ENCODE measurements at places on chromosomes 5 and 9. TPM values are rescaled to one million over a fixed set of nuclear protein-coding genes. Genes with fewer than 3 reads are reported as not detected.

Gene BTNL8
- not detected for total RNA-seq

Gene PCDHGB5
- 24.7 TPM for total RNA-seq

Gene IFNK
- not detected for total RNA-seq

Gene SLC24A2
- 2.4 TPM for total RNA-seq

Gene DOLPP1
- 9.7 TPM for total RNA-seq

Gene GABRA6
- total RNA-seq = not detected

Gene BDP1
- total RNA-seq = 17.9 TPM

Gene STK32A
- 0.51 TPM for total RNA-seq

Gene SPOCK1
- 53.2 TPM for total RNA-seq

DNA sequence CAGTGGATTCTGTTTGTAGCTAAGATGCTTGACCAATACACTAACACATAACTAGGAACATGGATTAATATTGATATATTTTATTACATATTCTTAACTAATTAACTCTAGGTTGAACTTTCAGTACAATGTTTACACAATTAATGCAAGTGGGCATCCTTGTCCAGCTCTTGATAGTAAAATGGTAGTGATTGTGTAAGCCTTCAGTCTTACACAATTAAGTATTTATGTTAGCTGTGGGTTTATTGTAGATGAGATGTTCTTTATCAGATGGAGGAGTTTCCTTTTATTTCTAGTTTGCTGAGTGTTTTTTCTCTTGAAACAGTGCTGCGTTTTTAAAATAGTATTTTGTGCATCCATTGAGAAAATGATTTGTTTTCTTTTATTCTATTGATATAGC lies 1210.8 kb downstream of the CDH12 start:
- no peak for DNase-seq

DNA sequence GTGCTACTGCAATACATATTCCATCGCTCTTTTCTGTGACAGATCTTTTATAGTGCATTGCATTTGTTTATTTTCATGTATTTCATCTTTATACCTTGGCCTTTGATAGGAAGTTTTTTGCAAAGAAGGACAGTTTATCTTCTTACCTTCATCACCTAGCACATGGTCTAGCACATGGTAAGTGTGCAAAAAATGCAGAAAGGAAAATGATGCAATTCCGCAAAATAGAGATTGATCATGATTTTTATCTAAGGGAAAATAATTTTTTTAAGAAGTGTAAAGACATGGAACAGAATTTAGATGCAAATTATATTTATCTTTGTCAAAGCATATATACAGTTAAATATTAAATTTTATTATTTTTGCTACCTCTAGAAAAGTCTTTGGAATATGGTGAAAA lies 19.2 kb upstream of the NIM1K start:
- DNase-seq = no peak

GRCh38 chr5:179264783-179265513 lies 80.3 kb downstream of the ADAMTS2 start:
- DNase-seq = peak; percentile 24

GRCh38 chr5:106964132-106964531 lies 706.6 kb downstream of the EFNA5 start:
- DNase-seq = no peak

DNA sequence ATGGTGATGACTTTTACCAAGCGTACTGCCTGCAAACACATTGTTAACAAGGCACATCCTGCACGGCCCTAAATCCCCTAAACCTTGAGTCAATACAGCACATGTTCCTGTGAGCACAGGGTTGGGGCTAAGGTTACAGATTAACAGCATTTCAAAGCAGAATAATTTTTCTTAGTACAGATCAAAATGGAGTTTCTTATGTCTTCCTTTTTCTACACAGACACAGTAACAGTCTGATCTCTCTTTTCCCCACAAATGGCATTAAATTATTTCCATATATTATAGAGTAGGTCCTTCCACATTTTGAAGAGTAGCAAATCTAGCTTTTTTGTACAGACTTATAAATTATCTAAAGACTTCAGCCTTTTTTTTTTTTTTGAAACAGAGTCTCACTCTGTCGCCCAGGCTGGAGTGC lies 1.6 kb upstream of the TMEM141 start:
- DNase-seq = no peak

- DNase-seq = no peak
Measured at GRCh38 chr9:99743455-99743854, 78.2 kb upstream of the NR4A3 start.

DNA sequence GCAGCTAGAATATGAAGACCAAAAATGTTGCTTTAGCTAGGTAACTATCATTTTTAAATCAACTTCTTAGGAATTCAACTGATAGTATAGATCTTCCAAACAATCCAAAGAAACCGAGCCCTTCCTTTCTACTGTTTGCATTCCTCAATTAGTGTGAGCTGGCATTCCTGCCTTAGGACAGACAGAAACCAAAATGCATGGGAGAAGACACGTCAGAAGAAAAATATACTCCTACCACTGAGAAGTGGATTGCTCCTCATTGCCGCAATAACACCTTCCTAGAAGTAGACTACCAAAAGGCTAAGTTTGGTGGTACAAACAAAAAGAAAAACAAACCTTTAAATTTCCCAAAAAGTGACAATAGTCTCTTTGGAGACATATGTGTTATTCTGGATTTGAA lies 440.0 kb downstream of the SEMA5A start:
- no peak for DNase-seq

GRCh38 chr5:57858905-57859304 lies 376.3 kb upstream of the ACTBL2 start:
- DNase-seq = no peak

- no peak for DNase-seq
Measured at GRCh38 chr5:111697215-111697614, 59.8 kb downstream of the NREP start.

GRCh38 chr5:140432916-140433315 lies 31.3 kb downstream of the ANKHD1 start:
- no peak for DNase-seq

- DNase-seq = no peak
Measured at GRCh38 chr5:122468351-122469116, 156.5 kb downstream of the SNCAIP start.

DNA sequence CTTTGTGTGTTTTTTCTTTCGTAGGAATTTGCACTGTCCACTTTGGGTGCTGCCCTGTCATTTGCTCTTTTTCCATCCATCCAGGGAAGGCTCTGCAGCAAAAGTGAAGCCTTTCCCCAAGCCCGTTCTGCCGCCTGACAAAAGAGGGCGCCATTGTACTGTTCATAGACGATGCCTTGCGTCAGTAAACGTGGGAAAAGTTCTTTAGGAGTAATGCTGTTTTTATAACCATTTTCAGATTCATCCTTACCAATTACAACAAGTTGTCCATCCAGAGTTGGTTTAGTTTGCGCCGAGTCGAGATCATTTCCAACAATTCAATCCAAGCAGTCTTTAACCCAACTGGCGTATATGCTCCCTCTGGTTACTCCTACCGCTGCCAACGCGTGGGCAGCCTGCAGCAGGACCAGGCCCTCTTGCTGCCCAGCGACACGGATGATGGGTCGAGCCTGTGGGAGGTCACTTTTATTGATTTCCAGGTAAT lies 34.3 kb upstream of the RPS23 start:
- DNase-seq = peak; percentile 72

GRCh38 chr9:134624137-134624591 lies 17.4 kb upstream of the COL5A1 start:
- DNase-seq = peak; percentile 11

DNA sequence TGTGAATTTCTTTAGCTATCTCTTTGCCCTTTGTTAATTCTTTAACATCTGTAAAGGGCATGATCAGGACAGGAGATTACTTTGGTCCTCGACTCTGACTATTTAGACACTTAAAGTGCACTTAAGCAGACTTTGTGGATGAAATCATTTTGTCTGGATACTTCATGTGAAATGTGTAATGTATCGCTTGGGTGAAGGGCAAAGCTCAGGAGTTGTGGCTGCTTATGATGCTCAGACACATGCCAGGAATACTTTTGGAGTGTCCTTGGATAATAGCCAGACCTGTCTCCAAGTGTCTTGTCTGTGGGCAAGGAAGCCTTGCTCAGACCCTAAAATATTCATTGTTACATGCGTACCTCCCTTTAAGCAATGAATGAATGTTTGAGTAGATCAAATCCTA lies 87.8 kb downstream of the RAI14 start:
- DNase-seq = no peak

DNA sequence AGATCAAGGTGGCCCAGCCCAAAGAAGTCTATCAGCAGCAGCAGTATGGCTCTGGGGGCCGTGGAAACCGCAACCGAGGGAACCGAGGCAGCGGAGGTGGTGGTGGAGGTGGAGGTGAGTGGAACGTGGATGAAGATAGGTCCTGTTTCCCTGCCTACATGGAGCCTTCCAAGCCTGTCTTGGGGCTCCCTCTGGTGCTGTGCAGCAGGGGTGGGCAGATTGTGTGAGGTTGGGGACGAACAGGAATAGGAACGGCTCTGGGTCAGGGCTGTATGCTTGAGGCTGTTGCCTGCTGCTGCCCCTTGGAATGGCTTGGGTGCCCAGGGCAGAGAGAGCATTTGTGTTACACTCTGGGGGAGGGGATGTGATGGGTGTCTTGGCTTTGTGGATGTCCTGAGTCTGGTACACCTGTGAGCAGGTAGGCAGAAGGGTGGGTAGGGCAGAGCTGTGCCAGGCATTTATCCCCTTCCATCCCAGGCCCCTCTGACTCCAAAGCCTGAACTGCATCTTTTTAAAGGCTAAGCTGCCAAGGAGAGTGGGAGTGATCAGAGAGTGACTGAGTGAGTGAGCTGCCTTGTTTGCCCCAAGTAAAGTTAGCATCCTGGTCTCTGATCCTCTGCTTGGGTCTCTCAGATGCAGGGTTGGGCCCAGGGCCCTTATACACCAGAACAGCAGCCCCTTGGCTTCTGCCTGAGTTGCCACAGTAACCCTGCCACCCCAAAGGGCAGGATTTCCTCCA lies 5.2 kb downstream of the HNRNPAB start:
- DNase-seq = no peak

DNA sequence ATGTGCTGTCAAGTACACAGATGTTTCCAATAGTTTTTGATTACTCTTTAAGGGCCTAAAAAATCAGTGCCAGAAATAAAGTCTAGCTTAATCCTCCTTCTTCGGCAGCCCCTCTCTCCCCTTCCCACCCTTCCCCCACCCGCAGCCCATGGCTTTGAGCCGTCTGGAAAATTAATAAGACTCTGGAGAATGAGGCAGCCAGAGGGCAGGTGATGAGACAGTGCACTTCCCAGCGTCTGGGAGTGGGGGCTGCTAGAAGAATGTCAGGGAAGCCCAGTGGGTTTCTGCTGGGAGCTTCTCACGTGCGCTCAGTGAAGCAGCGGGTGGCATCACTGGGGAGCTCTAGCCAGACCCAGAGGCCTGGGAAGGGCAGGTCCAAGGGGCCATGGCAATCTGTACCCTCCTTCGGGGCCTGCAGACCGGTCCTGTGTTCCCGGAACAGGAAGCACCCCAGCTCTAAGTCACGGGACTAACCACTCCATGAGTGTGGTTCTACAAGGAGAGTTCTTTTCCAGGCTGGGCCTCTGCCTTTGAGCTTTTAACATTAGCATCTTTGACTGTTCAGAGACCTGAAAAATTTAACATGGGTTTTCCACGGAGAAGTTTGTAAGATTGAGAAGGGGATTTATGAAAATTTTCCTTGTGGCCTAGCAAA lies 164.8 kb upstream of the OTULINL start:
- no peak for DNase-seq

GRCh38 chr9:88947581-88948573 lies 43.4 kb upstream of the S1PR3 start:
- no peak for DNase-seq

DNA sequence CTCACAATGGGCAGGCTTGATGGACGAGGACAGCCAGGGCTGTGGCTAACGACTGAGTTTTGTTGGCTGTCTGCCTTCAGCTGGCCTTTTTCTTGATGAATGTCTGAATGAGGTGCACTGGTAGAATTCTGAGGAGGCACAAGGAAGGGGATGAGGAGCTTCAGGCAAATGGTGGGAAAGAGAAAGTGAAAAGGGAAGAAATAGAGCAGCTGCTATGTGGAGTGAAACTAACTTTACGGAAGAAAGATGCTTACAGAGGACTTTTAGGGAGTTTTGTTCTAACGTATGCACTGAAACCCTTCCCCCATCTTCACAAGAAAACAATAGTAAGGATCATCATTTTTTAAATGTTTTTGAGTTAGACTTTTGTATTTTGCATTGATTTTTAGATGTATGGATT lies 45.3 kb downstream of the OR2K2 start:
- DNase-seq = no peak

- DNase-seq = no peak
Measured at GRCh38 chr5:156640691-156641241, 209.3 kb upstream of the PPP1R2B start.

Data from uterus (tissue), 4 donors.